ENCODE measurements at places on chromosomes 7 and 10. TPM values are rescaled to one million over a fixed set of nuclear protein-coding genes. Genes with fewer than 3 reads are reported as not detected.
A peak's percentile ranks its signal among the peaks of the same experiment; 100 is the strongest.

Gene GATA3
- total RNA-seq: not detected

Gene LGI1
- not detected for total RNA-seq

DNA sequence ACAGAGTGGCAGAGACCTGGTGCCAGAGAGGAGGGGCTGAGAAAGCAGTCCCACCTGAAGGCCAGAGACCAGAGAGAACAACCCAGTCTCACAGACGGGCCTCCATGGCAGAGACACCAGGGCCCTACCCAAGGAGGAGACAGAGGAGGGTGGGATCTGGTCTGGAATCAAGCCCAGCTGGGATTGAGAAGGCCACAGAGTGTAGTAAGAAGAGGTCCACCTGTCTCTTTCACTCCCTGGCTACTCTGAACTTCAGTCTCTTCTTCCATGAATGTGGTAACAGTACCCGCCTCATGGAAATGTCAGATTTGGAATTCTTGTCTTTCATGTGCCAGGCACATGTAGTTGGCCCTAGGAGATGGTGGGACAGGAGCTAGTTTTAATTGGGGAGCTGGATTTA is 55.6 kb downstream of the CLIP2 start:
- H3K27me3 ChIP-seq: no peaks in the 10 kb centered on the region
- no peak for DNase-seq
- H3K4me1 ChIP-seq: peaks cover 7% of the 10 kb centered on the region
- H3K27ac ChIP-seq: no peak overlapping the region

DNA sequence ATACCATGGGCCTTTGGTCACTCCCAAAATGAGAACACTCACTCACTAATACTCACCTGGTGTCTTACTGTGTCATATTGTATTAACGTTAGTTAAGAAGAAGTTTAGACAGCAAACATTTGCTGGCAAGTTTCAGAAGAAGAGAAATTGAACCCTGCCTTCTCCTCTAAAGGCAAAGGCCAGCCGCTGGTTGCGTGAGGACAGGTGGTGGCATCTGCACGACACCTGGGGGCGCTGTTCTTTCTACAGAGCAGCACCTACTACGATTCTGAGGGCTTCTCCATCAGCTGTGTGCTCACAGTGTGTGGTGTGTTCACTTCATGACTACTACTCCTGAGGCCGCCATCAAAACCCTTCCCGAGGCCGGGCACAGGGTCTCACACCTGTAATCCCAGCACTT is 17.9 kb upstream of the CLEC2L start:
- no peaks in the 10 kb centered on the region for H3K4me1 ChIP-seq
- no peak overlapping the region for H3K4me3 ChIP-seq
- no peak overlapping the region for H3K27ac ChIP-seq

GRCh38 chr7:44738051-44738723 is 10.5 kb upstream of the ZMIZ2 start:
- H3K4me3 ChIP-seq: no peak overlapping the region
- DNase-seq: peak; percentile 11
- no peaks in the 10 kb centered on the region for H3K27me3 ChIP-seq
- H3K36me3 ChIP-seq: no peaks in the 10 kb centered on the region
- peaks cover 14% of the 10 kb centered on the region for H3K4me1 ChIP-seq

All from IMR-90 (cell line).